ENCODE measurements at places on chromosomes 1 and 21. TPM values are rescaled to one million over a fixed set of nuclear protein-coding genes. Genes with fewer than 3 reads are reported as not detected.
A peak's percentile ranks its signal among the peaks of the same experiment; 100 is the strongest.

Gene PRELP
- 72.1 TPM for total RNA-seq

- no peak for DNase-seq
Measured at GRCh38 chr1:243730487-243731150, 119.4 kb downstream of the AKT3 start.

- DNase-seq: no peak
Measured at GRCh38 chr1:223401873-223402789, 8.9 kb downstream of the CCDC185 start.

DNA sequence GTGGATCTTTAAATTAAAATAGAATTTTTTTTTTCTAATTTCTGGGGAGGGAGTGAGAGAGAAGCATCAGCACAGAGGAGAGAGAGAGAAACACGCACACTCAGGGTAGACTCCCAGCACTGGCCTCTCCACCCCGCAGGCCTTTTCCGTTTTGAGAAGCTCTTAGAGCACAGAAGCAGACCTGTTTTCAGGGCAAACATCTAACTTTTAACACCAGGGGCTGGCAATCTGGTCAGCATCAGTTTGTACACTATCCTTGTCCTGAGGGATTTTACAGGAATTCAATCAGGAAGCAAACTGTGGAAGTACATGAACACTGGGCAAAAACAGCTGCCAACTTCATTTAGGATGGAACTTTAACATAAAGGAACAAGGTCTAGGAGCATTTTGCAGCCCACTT lies 117.9 kb upstream of the ESRRG start:
- no peak for DNase-seq

DNA sequence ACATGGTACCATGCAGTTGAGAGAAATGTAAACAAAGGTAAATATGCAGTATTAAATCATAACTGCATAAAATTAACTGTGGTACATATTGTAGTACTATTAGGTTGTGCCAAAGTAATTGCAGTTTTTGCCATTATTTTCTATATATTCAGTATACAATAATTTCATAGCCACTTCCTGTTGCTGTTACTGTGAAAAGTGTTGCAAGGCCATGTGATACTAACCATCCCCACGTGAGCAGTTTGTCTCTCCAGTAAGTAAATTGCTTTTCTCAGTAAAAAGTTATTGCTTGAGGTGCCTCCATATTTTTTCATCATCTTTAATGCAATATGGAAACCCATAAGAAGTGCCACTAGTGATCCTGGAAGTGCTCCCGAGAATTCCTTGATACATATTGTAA lies 19.6 kb upstream of the METTL18 start:
- DNase-seq: no peak

DNA sequence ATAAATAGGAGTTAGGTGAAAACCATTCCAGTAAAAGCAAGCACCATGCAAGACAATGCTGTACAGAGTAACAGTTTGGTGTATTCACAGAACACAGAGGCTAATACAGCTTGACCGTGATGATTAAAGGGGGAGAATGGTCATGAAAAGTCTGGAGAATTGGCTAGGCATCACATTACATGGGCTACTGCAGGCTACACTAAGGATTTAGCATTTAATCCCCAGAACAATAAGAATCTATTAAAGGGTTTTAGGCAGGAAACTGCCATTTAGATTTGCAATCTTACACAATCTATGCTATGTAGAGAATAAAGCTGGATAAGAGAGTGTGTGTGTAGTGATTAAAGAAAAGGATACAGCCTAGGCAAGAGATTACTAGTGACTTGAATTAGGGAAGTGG lies 30.6 kb downstream of the HFM1 start:
- DNase-seq: no peak

DNA sequence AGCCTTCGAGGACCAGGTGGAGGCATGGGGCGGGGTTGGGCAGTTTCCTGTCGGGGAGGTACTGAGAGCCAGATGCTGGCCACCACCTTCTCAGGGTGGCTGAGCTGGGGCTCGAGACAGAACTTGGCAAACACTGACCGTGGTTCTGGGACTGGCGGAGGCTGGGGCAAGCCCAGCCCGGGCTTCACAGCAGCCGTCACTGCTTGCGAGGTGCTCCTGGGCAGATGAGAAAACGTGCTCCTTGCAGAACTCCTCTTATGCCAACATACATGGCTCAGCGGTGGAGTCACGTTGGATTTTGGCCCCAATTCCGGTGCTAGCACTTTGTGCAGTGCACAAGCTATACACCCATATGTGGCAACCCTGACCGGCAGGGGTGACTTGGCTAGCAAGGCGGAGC lies 69.2 kb downstream of the RUNX3 start:
- no peak for DNase-seq

DNA sequence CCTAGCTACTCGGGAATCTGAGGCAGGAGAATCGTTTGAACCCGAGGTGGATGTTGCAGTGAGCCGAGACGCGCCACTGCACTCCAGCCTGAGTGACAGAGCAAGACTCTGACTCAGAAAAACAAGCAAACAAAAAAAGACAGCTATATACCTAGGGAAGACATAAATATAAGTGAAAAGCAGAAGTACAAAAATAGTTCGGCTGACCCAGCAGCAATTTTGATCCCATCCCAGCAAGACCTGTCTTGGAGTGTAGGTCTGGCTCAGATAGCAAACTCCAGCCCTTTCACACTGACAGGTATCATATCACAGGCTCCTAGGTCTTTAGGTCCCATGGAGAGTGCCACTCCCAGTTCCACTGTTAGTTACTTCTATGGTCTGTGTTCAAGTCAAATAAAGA lies 14.6 kb downstream of the MTX1 start:
- no peak for DNase-seq

- DNase-seq: no peak
Measured at GRCh38 chr1:192707978-192708547, 72.1 kb downstream of the RGS13 start.

Gene ST6GALNAC5
- total RNA-seq: 65.9 TPM

DNA sequence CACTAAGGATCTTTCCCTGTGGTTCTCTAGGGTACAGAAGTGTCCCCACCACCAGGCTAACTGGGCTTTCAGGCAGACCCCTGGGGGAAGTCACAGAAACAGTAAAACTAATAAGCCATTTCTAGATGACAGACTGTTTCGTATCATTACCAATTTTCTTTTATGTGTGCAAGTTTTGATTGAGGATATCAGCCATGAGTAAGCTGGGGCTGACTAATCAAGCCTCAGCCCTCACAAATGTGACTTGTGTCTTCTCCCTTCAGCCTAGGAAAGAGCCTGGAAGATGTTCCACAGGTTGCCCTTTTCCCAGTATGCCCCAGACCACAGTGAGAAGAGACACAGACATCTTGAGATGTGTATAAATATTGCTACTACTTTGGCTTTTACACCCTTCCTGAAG lies 10.5 kb downstream of the PTGFRN start:
- DNase-seq: no peak

GRCh38 chr1:28213315-28213714 lies 19.5 kb downstream of the DNAJC8 start:
- DNase-seq: no peak

- DNase-seq: no peak
Measured at GRCh38 chr1:116767782-116768382, 13.7 kb downstream of the CD2 start.

DNA sequence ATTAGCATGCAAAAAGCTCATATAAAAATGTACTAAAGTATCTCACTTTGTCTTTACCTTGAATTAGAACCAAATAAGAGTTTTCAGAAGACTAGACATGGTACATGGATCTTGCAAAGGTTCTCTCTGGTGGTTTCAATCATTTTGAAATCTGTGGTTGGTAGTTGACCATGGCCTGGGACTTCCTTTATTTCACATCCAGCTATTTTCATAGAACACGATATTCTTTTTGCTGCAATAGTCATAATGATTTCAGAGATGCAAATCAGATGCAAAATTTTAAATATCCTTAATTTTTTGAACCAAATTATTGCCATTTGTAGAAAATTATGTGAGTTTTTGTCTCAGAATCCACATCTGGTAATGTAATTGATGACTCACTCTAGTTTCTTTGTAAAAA lies 375.1 kb upstream of the ZP4 start:
- DNase-seq: no peak

GRCh38 chr1:116175611-116176010 lies 64.4 kb downstream of the MAB21L3 start:
- no peak for DNase-seq

Gene TGFB2
- total RNA-seq: 10.3 TPM

GRCh38 chr1:41580520-41581172 lies 96.2 kb upstream of the EDN2 start:
- DNase-seq: no peak

GRCh38 chr1:168673974-168674683 lies 54.9 kb downstream of the DPT start:
- DNase-seq: no peak

GRCh38 chr1:65955503-65955902 lies 162.8 kb downstream of the PDE4B start:
- no peak for DNase-seq

Gene TPTE
- total RNA-seq: not detected

Gene DRAXIN
- 0.12 TPM for total RNA-seq

DNA sequence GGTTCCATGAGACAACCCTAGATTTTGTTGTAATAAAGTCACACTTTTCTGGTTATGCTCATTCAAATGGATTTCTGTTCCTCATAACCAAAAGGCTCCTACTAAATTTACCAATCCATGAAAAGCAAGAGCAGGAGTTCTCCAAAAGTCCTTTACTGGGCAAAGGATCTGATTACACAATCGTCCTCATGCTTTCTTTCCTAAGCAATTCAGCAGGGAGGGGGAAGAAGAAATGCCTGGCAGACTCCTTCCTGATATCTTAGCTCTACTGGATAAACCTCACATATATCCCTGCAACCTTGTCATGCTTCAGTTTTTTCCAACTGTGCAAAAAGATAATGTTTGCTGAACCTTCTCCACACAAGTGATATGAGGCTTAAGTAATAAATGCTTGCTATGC lies 67.6 kb upstream of the GUCA2B start:
- no peak for DNase-seq

Gene IGSF3
- 21.6 TPM for total RNA-seq

DNA sequence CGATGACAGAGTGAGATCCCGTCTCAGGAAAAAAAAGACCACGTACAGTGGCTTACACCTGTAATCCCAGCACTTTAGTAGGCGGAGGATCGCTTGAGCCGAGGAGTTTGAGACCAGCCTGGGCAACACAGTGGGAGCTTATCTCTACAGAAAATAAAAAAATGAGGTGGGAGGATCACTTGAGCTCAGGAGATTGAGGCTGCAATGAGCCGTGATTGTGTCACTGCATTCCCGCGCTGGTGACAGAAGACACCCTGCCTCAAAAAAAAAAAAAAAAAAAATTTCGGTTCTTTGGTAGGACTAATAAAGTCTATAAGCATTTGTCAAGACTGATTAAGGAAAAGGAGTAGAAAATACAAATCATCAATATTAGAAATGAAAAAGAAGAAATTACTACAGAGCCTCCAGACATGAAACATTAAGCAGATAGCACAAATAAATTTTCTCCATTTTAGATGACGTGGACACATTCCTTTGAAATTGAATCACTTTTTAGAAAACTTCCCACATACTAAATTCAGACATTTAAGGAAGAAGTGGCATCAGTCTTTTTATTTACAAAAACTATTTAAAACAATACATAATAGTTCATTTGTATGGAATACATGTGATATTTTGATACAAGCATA lies 30.4 kb downstream of the MORC3 start:
- DNase-seq: no peak

Gene SCAF4
- 28.8 TPM for total RNA-seq

- no peak for DNase-seq
Measured at GRCh38 chr1:220336391-220337031, 64.3 kb upstream of the RAB3GAP2 start.

- DNase-seq: peak; percentile 45
Measured at GRCh38 chr1:150613061-150613920, 16.1 kb downstream of the ENSA start.

Gene RAB3B
- 38.3 TPM for total RNA-seq
